ENCODE measurements at places on chromosomes 2 and 18.

DNA sequence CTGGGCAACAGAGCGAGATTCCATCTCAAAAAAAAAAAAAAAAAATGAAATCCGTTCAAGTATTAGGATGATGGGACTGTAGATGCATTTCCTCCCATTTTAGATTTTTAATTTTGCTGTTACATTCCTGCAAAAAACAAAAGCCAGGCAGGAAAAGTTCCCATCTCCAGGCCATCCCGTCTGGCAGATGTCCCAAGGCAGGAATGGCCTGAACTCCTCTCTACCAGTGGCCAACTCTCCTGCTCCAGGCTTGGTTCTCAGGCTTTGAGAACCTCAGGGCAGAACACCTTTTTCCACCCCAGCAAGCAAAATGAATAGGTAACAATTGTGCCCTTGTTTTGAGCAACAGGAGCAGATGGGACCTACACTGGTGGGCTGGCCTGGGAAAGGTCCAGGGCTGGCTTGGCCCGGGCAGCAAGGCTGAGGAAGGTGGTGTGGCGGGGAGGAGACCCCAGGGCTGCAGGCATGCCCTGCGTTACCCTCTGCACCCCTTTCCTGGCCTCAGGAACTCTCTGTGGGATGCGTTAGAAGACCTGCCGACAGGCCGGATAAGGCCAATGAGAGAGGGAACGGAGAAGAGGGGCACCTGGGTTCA is 86.0 kb downstream of the FAM210A start:
- DNase-seq, result no peak

- peak; percentile 25 for DNase-seq
These were observed 100.0 kb downstream of the BAZ2B start for GRCh38 chr2:159516241-159516758.

DNA sequence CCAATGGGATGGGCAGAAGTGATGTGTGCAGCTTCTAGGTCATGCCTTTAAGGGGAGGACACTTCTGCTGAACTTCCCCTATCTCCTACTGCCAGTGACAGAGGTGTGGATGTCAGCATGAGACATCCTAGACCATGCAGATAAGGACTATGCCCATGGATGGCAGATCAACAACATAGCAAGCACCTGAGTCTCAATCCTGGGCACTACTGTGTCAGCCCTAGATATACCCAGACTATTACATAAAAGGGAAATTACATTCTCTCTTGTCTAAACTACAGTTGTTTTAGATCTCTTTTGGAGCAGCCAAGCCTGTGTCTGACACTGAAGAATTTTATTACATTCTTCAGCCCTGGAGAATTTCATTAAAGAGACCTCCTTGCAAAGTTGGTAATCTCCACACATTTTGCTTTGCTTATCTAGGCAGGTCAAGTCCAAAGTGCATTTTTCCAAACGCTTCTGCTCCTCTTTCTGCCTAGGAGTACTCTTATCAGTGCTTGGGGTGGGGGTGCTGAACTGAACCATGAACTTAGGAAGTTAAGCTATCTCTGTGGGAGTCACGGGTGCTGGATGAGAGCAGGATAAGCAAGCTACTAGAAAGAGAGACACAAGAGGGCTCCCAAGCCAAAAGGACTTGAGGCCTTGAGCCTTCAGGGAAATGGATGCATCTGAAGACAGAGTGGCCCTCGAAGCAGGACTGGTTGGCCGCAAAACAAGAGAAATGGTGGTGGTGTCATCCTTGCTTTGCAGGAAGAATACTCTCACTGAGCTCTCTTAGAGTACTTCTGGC is 95.2 kb upstream of the SPRED2 start:
- DNase-seq, result no peak

DNA sequence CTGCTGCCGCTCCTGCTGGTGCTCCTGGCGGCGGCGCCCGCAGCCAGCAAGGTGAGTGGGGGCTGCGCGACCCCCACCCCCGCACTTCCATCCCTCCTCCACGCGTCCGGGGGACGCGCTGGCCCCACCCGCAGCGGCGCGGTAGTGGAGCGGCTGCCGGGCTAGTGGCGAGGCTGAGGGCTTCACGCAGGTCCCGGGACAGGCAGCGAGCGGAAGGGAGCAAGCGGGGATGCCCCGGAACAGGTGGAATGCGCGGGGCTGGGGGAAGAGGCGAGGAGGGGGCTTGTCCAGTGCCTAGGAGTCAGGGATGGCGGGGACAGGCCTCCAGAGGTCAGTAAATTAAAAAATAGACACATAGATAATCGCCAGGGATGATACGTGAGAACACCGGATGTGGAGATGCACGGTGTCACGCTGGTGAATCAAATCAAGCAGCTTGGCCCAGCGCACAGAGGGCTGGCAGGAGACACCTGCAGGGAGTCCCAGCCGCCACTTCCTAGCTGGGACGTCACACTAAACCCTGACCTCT is 403 bp downstream of the COL4A3 start:
- peak; percentile 48 for DNase-seq

DNA sequence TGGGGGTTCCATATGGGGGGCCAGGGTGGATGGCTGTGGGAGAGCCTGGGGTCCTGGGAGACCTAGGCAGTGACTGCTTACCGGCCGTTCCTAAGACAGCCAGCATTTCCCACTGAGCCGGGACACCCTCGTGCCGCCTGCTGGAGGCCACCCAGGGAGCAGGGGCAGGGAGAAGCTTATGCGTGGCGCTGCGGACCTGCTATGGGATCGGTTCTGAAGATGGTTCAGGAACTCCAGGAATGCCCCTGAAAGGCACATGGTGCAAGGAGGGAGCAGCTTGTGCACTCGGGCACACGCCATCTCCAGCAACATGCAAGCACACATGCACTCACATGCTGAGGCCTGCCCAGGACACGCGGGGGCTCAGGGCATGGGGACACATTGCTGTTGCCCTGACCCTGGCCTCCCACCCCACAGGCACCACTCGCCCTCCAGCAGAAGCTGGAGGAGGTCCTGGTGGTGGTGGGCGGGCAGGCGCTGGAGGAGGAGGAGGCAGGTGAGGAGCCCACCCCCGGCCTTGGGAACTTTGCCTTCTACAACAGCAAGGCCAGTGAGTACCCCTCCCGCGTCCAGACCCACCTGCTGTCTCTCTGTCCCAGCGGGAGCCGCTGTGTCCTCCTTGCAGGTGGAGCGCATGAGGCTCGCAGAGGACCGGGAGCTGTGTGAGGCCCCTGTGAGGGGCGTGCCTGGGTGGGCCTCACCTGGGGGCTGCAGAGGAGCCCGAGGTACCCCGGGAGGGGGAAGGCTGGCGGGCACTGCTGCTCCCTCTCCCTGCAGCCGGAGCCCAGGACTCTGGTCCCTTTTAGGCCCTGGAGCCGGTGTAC is 4.1 kb downstream of the KLHL30 start:
- DNase-seq, result no peak

- no peak for DNase-seq
These were observed 83.9 kb downstream of the FAM228A start for GRCh38 chr2:24258718-24259117.

GRCh38 chr2:207239754-207240494 is 74.2 kb upstream of the KLF7 start:
- DNase-seq, result no peak

DNA sequence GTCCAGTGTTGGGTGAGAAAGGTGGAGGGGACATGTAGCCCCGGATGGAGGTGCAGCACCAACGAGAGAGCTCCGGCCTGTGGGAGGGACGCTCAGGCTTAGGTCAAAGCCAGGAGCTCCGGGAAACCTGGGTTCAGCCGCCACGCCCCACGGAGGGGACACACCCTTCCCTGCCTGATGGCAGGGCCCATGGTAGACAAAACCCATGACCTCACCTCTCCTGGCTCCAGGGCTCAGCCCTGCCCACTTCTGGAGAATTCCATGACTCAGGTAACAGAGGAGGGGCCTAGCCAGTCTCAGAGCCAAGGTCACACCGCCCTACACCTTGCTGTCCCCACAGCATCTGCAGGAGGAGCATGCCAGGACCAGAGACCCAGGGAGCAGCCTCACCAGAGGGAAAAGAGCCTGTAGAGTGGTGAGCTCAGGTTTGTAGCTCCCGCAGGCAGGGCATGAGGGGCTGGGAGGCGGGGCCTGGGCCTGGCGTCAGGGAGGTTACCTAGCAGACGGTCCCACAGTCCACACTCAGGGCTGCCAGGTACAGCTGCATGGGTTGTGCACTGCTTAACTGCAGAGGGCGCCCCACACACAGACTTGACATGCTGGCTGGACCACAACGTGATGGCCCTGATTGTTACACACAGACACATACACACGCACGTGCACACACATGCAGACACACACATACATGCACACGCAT is 70.8 kb upstream of the SMAD7 start:
- peak; percentile 75 for DNase-seq

- DNase-seq, result no peak
These were observed 501.6 kb upstream of the GCFC2 start for GRCh38 chr2:76211991-76212985.

GRCh38 chr18:40056079-40056692 is 1898.8 kb upstream of the PIK3C3 start:
- DNase-seq, result no peak

- no peak for DNase-seq
These were observed 210.5 kb upstream of the DPP10 start for GRCh38 chr2:114231921-114232320.

DNA sequence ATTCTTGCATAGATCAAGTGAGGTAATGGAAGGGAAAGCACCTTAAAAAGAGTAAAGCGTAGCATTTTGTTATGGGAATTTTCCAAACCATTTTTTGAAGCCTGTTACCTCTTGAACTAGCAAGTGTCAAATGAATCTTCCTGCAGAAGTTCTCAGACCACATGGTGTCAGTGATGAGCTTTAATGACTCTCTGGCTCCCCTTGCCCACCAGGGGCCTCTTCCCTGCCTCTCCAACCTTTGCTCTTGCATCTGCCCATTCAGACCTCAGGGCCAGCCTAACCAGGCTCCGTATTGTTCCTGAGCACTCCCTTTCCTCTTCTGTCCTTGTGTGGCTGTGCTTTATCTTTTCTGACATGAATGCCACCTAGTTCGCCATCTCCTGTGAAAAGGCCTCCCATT is 155.9 kb downstream of the DIS3L2 start:
- DNase-seq, result no peak

GRCh38 chr2:203551778-203552177 is 16.7 kb upstream of the RAPH1 start:
- no peak for DNase-seq

GRCh38 chr18:22641958-22642357 is 224.2 kb upstream of the CTAGE1 start:
- DNase-seq, result no peak

GRCh38 chr2:67566958-67567635 is 170.0 kb downstream of the ETAA1 start:
- no peak for DNase-seq

DNA sequence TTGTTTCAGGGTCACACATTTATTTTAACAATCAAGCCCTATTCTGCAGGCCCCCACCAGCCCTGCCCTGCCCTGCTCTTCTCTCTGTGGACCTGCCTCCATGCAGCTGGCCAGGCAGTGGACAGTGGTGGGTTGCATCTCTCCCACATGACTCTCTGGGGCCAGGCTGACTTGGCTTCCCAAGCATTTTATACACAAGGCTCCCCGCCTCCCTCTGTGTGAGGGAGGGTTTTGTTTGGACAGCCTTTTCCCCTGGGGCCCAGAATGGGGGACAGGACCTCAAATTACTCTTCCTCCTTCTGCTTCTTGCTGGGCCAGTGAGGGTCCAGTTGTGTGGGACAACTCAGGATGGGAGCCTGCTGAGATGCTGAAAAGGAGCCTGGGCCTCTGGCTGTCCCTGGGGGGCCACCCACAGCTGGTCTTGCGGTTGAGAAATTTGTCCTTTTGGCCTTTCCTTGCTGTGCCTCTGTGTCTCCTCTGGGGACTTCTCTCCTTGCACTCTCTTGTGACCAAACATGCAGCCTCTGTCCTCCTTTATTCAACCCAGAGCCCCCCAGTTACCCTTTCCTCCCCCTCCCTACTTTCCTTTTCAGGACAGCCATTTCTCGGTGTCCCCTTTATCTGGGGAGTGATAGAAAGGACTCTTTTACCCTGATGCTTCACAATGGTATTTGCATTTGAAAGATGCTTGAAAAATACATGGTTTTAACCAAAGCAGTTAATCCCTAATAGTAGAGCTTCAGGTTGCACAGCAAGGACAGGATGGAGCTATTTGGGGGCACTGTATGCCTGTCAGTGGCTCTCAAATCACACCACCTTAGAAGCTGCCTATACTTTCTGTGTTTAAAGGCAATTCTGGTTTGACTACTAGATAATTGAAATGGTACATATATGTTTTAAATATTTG is 151.1 kb downstream of the FHOD3 start:
- DNase-seq, result no peak

DNA sequence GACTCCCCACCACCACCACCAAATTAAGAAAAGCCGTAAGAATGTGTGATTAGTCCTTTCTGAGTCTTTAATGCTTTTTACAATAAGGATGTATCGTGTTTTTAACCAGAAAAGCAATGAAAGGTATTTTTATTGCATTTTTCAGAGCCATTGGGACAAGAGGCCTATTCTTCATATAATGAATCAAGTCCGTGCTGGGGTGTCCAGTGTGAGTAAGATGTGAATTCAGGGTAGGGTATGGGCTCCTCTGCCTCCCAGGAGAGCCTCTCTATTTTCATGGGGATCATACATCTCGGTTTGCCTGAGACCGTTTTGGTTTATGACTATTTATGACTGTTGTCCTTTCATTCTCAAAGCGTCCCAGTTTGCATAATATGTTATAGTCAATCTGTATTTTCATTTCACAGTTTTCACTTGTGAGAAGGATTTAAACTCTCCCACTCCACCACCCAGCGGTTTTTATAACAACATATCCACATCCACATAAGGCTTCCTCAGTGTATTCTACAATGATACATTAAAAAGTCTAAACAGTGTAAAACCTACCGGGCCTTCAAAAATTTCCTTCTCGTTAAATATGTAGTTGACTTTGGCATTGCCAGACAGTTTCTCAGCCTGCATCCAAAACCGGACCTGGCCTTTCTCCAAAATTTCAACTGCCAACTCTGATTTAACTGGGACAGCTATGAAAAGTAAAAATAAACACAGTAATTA is 80.8 kb upstream of the LPIN2 start:
- no peak for DNase-seq

GRCh38 chr2:241680827-241681599 is 5.6 kb downstream of the DTYMK start:
- no peak for DNase-seq

DNA sequence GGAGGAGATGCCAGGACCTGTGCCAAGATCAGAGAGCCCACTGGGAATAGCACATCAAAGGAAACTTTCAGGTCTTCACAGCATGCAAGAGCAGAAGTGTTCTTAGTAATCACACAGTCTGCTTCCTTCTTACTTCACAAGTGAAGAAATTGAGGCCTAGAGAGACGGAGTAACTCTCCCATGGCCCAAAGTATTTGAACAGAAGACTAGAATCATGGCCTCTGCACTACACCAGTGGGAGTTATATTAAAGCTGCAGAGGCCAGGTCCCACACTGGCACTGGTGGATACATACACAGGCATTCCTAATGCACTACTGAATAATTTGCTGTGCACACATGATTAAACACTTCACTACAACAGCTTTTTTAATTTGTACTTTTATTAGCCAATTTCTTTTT is 107.6 kb upstream of the RMP24 start:
- DNase-seq, result no peak

Data from activated CD8-positive, alpha-beta T cell treated with anti-CD3 and anti-CD28 coated beads, Interleukin-2, amount 10 ng/mL, durations not matched to agents 7 days and 5 days (primary cell).